Amniotic epithelial cell (primary cell): ENCODE measurements at places on chromosomes 4 and X.

GRCh38 chrX:44908153-44908552 is 35.2 kb downstream of the KDM6A start:
- DNase-seq: peak; percentile 54

- no peak for DNase-seq
Observed at GRCh38 chr4:147513091-147513490, 32.2 kb downstream of the EDNRA start.

GRCh38 chr4:188194421-188194820 is 55.2 kb downstream of the TRIML1 start:
- DNase-seq: no peak

- no peak for DNase-seq
Observed at GRCh38 chr4:127102361-127102760, 530.4 kb upstream of the INTU start.

GRCh38 chr4:5710065-5710960 is 688 bp upstream of the EVC start:
- DNase-seq: peak; percentile 32

GRCh38 chr4:74104145-74104544 is 5.2 kb upstream of the CXCL2 start:
- DNase-seq: peak; percentile 71

DNA sequence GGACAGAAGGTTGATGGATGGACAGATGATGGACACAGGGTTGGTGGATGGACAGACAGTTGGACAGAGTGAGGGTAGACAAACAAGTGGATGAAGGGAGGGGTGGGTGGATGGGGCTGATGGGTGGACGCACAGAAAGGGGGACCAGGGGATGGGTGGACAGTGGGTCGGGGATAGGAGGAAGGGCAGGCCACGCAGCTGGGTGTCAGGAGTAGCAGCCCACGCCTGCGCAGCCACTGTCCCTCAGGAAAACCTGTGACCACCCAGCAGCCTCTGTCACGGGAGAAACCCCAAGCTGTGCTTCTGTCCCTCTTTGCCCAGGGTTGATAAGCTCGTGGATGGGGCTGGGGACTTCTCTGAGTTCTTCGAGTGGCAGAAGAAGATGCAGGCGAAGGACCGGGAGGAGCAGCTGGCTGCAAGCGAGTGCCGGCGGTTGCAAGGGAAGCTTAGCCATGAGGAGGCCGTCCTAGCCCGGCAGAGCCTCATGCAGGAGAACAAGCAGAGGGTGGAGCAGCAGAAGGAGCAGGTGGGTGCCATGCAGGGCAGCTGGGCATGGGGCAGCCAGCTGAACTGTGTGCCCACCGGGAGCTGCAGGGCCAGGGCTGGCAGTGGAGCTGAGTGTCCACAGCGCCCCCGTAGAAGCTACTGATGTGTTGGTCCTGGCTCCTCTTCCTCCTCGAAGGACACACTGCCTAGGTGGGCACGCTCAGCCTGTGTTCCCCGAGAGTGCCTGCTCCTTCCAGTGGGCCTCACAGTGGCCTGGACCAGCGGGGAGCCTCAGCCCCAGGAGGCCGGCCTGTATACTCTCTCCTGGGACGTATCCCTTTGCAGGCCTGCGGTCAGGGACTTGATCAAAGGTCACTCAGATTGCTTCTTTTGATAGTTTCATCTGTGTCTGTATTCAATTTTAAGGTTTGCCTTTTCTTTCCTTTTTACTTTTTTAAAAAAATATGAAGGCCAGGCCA is 16.8 kb upstream of the RNF4 start:
- no peak for DNase-seq

- peak; percentile 87 for DNase-seq
Observed at GRCh38 chr4:173835903-173836302, 305.9 kb upstream of the HAND2 start.

DNA sequence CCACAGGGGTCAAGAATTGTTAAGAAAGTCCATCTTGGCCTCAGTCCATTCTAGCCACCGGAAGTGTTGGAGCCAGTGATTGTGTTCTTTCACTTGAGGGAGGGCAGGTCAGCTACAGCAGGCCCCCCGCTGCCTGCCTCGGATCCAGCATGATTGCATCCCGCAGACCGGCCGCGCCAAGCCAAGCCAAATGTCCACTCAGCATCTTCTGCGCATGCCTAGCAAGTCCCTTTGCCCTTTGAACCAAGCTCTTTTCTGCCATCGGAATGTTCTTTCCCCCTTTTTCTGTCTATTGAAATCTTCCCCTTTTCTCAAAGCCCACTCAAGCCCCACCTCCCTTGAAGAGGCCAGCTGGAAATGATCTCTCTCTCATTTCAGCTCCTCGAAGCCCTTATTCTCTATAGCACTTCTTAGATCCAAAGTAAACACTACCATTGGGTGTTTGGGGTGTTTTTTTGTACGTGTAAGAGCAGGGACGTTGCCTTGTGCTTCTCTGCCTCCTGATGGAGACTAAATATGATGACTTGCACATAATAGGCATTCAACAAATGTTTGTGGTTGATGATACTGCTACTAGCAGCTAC is 147.8 kb upstream of the BCOR start:
- peak; percentile 12 for DNase-seq

DNA sequence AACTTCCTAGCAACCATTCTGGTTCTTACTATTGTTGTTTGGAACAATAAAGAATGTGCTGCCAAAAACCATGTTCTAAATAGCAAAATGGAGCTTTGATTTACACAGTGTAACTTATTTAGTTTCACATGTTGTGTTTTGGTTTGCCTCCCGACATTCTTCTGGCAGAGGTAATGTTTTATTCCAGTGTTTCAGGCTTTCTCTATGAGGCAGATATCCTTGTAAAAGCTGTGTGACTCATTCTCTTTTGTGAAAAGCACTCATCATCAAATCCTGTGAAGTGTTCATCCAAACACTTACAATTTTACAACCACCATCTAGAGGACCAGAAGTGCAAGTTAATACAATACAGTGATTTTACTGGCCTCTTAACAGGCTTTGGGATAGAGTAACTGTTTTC is 219.0 kb upstream of the GIMD1 start:
- DNase-seq: peak; percentile 70

GRCh38 chrX:14013054-14013453 is 16.6 kb downstream of the GEMIN8 start:
- no peak for DNase-seq

DNA sequence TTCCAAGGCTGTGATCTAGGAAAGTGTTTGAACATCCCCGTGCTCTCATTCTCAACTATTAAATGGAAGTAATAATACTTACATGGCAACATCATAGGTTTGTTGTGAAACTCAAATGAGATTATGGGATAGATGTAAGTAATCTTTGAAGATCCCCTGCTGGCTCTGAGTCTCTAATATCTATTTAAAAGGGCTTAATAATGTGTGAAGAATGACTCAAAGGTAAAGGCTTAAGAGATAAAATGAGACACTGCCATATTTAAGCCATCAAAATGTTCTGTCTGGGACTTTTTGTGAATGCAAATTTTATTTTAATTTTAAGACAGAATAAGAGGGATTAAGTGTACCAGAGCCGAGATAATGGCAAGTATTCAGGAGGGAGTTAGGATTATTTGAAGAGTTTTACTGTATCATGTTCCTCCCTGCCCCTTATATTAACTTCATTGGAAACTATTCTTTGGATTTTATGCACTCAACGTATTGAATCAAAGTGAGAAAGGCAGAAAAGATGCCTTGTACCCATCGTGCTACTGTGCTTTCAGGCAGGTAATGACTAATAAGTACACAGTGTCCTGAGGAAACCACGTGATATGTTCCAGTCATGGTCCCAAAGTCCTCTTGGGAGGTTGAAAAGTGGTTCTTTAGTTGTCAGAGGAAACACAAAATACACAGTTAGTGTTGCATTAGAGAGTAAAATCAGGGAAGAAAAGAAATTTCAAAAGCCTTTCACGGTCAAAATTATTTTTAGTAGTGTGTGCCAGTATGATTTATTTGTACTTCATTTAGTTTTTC is 192.4 kb downstream of the RBM46 start:
- DNase-seq: peak; percentile 11

DNA sequence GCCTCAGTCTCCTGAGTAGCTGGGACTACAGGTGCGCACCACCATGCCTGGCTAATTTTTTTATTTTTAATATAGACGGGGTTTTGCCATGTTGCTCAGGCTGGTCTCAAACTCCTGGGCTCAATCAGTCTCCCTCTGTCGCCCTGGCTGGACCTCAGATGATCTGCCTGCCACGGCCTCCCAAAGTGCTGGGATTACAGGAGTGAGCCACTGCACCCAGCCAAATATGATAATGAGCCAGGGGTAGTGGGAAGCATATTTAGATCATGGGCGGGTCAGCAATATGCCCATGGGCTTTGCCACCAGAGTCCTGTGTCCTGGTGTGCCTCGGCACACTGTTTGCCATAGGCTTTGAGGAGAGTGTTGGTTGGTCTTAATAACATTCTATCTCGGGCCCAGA is 71.8 kb downstream of the FAM193A start:
- no peak for DNase-seq

- peak; percentile 61 for DNase-seq
Observed at GRCh38 chr4:110624904-110625494, 2.1 kb upstream of the PITX2 start.

DNA sequence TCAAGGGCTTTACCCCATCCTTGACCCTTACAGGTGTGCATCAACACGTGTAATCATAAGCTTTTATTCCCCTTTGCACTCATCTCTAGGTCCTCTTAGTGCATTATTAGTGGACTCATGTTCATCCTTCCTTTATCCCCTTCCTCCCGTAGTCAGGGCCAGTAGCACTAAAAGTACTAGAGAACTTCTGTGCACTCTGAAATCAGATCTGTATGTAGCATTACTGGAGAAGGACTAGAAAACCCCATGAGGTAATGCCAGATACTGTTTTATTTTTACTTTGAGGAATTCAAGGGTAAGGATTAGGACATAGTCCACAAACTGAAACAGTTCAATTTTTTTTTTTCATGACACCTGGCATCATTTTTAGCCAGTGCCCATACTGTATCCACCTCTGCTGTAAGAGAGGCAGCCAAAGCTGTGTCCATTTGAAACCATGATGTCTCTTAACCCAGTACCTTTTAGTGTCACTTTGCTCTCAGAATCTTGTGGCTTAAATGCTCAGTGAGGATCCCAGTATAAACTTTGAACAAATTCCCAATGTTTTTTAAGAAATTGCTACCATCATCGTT is 134.7 kb downstream of the FNIP2 start:
- DNase-seq: no peak

GRCh38 chrX:120357186-120357585 is 4.7 kb upstream of the ATP1B4 start:
- DNase-seq: no peak

GRCh38 chr4:127629371-127629770 is 3.4 kb upstream of the INTU start:
- DNase-seq: no peak

DNA sequence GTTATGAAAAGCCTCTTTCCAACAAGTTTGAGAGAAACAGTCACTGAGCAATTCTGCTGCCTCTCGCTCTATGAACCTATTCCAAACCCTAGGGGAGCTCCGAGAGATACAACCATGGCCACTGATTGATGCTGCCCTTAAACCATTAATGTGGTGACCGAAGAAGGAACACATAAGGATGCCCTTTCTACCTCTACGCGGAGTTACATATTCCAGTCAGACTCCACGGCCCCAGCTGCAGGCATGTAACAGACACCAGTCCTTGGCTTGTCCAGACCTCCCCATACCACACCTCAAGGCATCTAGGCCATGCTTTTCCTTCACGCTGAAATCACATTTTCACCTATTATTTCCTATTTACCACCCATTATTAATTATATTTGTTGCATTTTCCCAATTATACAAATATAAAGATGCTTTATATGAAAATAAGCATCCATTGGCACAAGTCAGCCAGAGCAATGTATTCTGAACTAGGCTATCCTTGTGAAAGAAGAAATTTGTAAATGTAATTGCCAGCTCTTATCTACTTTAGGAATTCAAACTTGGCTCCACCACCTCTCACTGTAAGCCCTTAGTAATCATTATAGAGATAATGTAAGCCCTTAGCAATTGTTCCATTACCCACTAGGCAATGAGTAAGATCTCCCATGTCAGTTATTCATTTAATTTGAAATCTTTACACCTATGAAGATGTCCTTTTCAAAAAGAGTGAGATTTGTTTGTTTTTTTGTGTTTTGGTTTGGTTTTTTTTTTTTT is 338.4 kb downstream of the NR3C2 start:
- peak; percentile 82 for DNase-seq

- DNase-seq: peak; percentile 83
Observed at GRCh38 chrX:72268597-72269365, 8.3 kb downstream of the RPS4X start.

DNA sequence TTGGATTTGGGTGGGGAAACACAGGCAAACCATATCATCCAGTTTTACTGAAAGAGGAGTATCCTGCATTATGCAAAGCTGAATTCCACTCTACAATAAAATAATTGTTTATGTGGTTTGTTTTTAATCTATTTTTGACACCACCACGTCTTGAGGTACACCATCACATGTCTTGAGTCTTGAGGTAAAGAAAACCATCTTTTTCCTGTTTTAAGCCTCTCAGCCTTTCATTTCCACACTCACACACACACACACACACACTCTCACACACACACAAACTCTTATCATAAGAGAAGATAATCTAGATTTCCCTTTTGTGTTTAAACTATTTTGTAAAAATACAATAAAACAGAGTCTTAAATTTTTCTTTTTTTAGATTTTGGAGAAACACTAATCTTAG is 32.0 kb downstream of the SPIN3 start:
- DNase-seq: no peak

GRCh38 chr4:175435381-175435783 is 376.7 kb downstream of the GPM6A start:
- peak; percentile 61 for DNase-seq

GRCh38 chrX:139026811-139027210 is 315.3 kb upstream of the FGF13 start:
- DNase-seq: no peak

DNA sequence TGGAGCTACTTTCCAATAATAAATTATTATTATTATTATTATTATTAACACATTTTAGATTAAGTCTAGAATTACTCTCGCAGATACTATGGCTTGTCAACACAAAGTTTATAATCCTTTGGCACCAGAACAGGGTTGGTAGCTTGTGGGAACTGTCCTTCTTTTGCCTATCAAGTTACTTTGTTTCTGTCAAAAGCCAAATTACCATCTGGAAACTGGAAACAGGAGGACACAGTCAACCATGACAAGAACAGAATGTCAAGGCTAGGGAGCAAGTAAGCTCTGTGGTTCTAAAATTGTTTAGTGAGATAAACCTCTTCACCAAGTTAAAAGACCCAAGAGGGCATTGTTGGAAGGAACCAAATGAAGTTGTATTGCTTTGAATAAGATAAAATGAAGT is 42.5 kb downstream of the DGKK start:
- DNase-seq: no peak

DNA sequence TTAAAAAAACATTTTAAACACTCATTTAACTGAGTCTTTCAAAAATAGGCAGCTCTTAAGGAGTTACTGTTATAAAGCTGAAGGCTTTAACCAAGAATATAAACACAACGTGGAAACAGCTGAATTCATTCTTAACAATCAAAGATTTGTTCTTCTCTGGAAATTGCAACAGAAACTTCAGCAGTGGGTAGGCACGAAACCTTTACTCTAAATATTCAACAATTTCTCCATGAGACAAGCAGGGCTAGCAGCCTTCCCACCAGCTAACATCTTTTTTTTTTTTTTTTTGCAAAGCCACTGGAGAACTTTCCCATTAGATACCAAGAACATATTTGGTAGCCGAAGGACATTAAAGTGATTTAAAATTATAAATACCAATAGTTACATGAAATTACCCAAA is 78.2 kb upstream of the PRSS48 start:
- DNase-seq: no peak

- DNase-seq: no peak
Observed at GRCh38 chrX:124435616-124436015, 89.3 kb downstream of the SH2D1A start.

- DNase-seq: no peak
Observed at GRCh38 chrX:124392794-124393193, 46.4 kb downstream of the SH2D1A start.
